ENCODE measurements at places on chromosomes 2 and 18.

DNA sequence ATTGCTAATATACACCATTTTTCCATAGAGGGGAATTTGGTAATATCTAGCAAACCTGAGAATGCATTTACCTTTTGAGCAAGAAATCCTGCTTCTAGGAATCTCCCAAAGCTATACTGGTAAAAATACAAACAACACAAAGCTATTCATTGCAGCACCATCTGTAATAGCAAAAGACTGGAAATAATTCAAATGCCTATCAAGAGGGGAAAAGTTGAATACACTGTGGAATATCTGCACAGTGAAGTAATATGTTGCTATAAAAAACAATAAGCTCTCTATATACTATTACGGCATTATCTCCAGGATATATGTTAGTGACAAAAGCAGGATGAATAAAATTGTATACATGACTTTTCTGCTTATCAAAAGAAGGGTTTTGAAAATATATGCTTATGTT, 112.3 kb upstream of the CHAC2 start:
- DNase-seq, result no peak

- DNase-seq, result no peak
Observed at GRCh38 chr2:239496700-239497099, 95.9 kb upstream of the HDAC4 start.

DNA sequence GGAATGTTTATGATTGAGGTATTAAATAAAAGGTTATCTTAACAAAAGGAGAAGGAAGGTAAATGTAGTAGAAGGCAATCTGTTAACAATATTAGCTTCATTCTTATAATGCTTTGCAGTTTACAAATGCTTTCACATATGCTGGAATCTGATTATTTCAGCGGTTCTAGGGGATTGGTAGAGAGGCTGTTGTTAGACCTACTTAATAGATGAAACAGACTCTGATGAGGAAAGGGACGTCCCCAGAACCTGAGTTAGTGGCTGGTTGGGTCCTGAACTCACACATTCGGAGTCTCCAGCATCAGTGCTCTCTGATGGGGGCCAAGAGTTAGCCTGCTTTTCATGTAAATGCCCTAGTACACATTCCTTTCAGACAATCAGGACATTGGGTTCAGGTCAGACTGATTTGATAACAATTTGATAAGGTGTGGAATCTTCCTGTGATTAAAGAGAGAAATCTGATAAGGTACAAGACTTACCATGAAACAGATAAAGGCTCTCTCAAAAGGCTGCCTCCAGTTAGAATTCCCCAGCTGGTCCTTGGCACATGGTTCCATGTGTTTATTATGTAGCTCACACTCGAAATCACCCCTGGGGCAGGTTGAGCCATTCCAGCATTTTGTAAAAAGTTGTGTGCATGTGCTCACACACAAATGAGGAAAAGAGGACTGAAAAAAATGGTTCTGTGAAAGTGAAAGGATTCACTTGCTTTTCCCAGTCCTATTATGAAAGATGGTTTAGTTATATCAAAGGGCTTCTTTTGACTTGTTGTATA, 103.1 kb downstream of the GPD2 start:
- DNase-seq, result no peak

- DNase-seq, result no peak
Observed at GRCh38 chr2:105309147-105309545, 20.4 kb downstream of the TGFBRAP1 start.

DNA sequence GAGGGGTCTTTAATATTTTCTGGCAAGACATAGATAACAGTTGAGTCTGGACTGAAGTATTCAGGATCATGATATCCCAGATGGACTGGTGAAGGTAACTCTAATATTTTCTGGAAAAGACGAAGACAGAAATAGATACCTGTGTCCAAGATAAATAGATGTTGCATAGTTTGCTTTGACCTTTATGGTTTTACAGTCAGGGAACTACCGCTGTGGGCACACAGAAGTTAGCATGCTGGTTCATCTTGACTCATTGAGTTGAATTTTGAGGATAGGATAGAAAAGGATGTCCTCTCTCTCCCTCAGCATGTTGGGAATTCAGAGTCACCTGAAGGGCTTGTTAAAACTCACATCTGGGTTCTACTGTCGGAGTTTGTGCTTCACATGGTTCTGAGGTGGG, 20.8 kb downstream of the KCNE4 start:
- DNase-seq, result no peak

DNA sequence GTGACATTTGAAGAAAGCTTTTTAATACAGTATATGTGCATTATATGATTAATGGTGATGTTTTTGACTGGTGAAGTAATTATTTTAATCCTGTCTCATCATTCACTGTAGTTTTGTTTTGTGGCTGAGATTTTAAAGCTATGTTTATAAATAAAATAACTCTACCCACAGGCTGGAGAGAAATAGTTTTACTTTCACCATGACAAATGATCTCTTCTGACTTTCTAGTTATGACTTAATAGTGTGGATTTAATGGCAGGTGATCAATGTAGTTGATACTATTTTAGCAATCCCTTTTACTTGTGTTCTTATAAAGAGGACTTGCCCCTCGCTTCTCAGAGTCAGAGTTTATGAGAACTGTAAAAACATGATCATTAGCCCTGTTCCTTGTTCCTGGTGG, 289.5 kb upstream of the SIX3 start:
- DNase-seq, result no peak

- no peak for DNase-seq
Observed at GRCh38 chr2:53913721-53914120, 54.0 kb upstream of the GPR75 start.

DNA sequence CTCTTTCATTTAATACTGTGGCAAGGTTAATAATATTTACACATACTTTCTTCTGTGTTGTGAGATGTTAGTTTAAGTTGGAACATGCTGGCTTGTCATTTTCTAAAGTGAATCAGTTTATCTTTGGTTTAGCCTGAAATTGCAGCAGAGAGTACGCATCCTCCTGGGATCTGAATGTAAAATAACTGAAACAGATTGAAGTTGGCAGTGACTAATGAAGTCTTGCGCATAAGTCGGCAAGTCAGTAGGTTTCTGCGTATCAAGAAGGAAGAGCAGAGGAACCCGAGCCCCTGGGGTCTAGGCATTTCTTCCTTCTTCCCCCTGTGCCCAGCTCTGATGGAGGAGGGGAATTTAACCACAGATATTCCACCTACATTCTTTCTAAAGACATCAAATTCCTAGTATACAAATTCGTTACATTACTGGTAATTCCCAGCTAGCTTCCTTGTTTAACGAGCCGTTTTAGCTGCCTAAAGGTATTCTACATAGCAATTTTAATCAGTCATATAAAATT, 392.1 kb upstream of the RAB12 start:
- DNase-seq, result no peak

GRCh38 chr18:77093586-77093985, 39.0 kb downstream of the MBP start:
- no peak for DNase-seq

- no peak for DNase-seq
Observed at GRCh38 chr2:152089238-152089637, 9.6 kb downstream of the CACNB4 start.

GRCh38 chr18:40215979-40216378, 1739.1 kb upstream of the PIK3C3 start:
- no peak for DNase-seq

- DNase-seq, result no peak
Observed at GRCh38 chr2:115413791-115414190, 971.4 kb downstream of the DPP10 start.

DNA sequence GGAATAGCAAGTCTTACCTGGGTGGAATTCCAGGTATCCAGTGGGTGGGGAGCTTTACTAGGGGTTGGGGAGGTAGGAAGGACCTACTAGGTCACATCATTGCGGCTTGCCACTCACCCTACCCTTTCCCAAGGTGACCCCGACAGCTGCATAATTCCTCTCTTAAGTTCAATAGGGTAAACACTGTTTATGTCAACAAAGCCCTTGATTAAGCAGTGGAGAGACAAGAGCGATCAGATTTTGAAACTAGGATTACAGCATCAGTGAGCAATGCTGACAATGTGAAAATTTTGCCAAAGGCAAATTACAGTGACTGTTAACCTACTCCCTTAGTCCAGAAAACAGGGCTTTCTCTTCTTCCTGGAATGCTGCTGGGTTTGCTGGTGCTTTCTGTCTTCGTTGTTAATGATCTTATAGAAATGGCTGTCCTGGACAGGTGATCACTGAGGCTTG, 14.5 kb downstream of the SLC19A3 start:
- DNase-seq, result no peak

- no peak for DNase-seq
Observed at GRCh38 chr2:205700331-205701132, 18.2 kb downstream of the NRP2 start.

DNA sequence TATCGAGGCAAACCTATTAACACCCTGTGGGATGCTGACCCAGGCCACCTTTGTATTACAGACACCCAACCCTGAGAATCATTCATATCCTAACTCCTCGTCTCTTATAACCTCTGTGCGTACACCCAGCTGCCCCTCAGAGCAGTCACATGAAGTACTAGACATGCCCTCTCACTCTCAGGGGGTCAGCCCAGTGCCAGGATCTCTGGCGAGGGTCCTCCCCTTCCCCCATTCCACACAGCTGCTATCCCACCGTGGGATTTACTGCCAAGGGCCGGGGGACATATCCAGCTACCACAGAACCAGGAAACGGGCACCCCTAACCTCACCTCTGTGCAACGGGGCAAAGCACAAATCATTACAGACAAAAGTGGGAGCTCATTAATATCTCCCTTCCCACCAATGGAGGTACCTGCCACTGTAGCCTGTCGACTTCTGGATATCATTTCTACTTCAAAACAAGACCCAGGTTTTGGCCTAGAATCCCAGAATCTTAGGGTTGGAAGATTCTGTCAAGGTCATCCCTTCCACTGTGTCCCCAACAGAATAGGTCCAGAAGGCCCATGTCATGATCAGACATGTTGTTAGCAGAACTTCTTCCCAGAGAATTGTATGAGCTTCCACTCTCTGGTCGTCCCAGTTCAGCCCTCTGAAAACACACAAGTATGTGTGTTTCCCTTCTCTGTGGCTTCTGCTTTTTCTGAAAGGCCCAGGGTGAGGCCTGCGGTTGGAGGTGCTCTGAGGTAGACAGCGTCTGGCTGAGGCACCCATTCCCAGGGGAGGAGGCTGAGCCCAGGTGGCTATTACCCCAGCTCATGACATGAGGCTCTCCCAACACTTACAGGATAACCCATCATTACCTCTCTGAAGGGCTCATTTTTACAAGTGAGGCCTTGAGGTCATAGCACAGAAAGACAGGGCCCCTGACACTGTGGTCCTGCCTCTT, 1.7 kb downstream of the TMBIM1 start:
- no peak for DNase-seq

DNA sequence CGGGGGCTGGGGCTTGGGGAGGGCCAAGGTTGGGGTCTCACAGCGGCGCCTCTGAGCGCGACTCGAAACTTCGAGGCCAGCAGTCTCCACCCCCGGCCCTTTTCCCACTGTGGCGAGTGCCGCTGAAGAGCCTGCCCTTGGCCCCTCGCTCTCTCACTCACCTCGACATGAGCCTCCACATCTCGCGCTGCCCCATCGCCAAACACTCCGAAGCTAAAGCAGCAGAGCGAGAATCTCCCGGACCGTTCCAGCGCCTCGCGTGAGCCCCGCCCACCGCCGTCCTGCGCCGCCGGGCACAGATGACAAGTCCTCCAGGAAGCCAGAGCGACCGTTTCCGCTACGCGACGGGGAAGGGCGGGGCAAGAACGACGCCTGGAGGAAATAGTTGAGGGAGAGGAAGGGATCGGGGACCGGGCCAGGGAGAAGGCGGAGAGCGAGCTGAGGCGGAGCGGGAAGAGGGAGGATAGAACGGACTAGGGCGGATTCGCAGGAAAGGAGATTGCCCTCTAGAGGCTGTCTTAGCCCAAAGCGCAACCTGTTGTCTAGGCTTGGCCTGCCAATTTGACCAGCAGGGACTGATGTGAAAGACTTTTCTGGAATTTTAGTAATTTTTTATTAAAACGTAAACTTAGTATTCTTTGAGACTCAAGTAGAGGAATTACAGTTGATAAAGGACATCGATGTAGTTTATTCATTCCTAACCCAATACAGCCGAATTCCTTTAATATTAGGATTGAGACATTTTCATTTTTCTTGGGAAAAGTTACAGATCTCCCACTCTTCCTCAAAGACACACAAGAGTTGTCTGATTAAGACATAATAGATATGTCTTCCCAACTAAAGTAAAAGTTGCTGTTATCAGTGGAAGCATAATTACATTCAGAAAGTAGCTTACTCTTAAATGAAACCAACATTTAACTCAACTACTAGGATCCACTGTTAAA, at the start of gene HIBCH:
HIBCH (minus strand) TSS at position 272 of the 944 bp plus-strand sequence; CDS start at position 196, 76 bp downstream.
- peak; percentile 96 for DNase-seq

GRCh38 chr2:150076281-150076680, 411.2 kb downstream of the RND3 start:
- DNase-seq, result no peak

DNA sequence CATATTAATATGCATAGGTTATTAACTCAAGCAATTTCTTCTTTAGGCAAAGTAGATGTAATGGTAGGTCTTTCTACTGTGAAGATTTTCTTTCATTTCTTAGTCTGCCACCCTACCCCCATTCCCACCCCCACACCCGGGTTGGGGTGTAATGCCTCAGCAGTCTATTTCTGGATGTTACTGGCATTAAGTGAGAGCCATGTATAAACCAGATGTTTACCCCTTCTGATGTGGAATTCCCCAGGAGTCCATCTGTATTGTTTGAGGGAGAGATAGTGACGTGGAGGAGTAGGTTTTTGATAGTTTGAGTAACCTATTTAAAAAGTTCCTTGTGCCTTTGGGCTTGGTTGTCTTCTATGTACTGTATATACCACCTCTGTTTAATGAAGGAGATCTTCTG, 11.8 kb downstream of the TDRD15 start:
- DNase-seq, result no peak

DNA sequence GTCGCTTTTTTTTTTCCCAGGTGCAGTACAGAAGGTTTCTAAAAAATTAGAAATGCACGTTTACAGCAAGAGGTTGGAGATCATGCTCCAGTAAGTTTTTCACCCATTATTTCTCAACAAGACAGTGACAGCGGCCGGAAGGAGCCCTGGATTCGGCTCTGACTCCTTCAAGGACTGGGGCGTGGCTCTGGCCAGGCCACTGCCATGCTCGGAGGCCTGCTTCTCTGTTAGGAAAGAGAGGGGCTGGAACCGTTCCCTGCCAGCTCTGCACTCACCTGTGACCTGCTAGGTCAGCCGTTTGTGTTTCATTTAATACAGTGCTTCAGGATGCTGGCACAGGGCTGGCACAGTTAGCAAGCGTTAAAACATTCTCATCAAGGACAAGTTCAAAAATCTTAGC, 6.7 kb upstream of the IAH1 start:
- DNase-seq, result no peak

DNA sequence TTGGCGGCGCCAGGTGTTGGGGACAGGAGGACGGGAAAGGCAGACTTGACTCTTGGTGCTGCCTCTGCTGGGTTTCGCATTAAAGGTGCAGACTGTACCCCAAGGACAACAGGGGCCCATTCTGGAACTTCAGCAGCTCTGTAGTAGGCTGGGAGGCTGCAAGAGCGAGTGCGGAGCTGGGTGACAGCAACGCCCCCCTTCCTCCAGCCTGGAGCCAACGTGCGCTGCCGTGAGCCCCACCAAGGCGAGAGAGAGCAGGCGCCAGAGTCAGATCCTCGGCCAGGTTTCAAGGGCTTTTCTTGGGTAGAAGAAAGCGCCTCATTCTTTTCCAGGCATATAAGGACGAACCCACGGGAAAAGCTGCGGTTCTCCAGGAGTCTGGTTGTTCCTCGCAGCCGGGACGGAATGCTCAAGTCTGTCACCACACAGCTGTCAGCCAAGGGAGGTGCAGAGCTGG, 1.9 kb downstream of the DOK6 start:
- DNase-seq, result no peak

GRCh38 chr2:237289139-237289538, 124.8 kb downstream of the COL6A3 start:
- no peak for DNase-seq

Data from DMS 273 treated with DMSO at 0.1 percent for 48 hours (cell line).